ENCODE measurements at places on chromosomes 12 and 14.

GRCh38 chr14:68482018-68482417, 310.8 kb downstream of the ZFP36L1 start:
- no peak for DNase-seq

DNA sequence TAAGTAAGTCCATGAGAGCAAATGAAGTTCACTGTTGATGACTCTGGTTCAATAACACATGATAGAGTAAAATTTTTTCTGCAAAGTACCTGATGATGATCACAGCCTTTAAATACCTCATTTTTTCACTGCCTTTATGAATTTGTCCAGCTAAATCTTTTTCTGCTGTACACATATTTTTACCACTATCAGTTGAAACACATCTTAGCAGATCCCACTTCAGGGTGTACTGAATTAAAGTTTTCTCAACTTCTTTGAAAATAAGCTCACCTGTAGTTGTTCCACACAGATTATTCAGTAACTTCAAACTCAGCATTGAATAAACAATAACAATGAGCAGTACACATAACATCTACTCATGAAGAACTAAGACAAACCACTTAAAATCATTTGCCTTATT, 385.9 kb downstream of the NELL2 start:
- DNase-seq = no peak

DNA sequence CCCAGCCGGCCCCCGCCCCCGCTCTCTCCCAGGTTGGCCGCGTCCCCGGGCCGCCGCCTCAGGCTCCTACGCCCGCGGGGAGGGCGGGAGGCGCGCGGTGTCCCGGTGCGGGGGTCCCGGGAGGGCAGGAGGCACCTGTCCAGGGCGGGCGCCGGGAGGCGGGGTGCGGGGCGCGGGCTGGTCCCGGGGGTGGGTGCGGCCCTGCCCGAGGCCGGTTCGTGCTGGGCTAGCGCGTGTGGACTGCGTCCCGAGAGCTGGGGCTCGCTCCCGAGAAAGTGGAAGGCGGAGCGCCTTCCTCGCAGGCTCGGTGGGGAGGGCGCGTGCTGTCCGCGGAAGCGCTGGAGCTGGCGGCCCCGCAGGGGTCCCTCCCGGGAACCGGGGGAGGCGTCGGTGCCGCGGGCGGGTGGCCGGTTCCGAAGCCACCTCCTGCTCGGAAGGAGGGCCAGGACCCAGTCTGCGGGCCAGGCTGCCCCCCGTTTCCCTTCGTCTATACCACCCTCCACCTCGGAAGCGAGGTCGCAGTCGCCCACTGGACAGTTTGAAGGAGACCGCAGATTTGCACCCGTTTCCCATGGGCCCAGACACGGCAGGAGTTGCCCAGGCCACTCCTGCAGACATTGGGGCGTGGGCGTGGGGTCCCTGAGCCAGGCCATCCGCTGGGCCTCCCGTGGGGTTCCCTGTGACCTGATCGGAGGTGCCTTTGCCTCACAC, 636 bp downstream of the ZFYVE21 start:
- DNase-seq = no peak

GRCh38 chr14:104554608-104555429, 24.7 kb upstream of the C14orf180 start:
- DNase-seq = no peak

DNA sequence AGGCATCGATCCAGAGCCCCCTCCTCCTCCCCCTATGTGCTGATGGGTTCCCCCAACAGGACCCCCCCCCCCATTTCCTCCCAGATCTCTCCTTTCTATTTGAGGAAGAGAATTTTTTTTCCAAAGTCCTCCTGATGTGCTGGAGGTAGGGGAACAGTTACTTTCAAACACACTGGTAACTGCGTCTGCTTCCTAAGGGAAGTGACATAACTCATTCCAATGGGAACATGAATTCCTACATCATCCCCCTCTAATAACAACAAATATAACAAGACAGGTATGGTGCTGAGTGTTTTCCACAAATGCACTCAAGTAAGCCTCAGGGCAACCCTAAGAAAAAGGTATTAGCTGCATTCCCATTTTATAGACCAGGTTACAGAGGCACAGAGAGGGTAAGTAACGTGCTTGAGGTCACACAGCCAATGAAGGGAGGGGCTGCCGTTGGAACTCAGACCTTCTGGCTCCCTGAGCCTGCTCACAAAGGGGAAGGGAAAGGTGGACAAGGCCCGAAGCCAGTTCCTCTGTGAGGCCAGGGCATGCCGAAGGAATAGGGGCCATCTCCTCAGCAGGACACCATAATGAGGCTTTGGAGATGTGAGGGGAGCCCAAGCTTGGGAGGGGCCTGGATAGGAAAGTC, 121.1 kb upstream of the NCOR2 start:
- no peak for DNase-seq

DNA sequence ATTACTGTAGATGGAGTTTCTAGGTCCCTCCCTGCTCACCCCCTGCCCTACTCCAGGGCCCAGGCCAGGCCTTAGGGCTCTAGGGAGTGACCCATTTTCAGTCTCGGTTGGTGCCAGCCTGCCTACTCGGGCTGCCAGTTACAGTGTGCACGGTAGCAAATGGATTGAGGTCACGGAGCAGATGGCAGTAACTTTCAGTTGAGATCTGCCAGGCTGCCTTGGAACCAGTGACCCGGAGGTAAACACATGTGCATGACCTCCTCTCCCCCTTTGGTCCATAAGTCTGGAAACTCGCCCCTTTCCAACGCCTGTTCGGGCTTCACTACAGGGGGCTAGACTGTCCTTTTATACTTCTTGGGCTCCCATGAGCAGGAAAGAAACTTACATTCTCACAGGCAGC, 139.7 kb upstream of the TBX3 start:
- DNase-seq = no peak

DNA sequence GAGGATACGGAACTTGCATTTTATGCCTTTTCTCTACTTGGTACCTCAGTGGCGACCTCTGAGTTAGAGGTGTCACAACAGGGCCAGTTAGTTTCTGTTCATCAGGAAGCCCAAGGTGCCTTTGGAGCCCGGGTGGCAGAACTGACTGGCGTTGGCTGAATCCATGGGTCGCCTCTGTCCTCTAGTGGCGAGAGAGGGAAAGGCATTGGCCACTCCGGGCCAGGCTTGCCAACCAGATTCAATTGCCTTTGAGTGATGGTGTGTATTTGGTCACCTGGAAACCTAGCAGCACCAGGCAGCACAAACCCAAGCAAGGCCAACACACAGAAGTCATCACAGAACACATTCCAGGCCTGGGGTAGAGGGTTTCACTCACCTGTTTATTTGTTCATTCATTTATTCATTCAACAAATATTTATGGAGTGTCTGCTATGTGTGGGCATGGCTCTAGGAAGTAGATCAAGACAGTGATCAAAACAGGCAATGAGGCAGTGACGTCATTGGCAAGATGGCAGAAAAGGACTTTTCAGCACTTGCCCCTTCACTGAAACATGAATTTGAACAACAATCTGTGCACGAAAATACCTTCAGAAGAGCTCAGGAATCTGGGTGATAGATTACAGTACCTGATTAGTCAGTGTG, 40.5 kb upstream of the KCNA5 start:
- DNase-seq = peak; percentile 44

DNA sequence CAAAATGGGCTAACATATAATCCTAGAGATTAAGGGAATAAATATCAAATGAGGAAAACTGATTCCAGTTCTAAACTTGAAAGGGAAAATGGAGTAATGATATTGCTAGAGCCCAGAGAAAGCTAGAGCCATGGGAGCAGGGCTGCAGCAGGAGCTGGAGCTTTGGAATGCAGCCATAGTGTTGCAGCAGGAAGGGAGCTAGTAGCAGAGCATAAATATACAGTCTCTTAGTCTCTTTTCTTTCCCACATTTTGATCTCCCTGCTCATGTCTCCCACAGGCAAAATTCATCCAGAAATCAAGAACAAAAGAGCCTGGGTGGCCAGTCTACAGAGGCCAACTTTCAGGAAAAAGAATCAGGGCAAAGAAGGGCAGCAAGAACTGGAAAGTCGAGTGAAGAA, 253.7 kb downstream of the ATXN7L3B start:
- DNase-seq = no peak

DNA sequence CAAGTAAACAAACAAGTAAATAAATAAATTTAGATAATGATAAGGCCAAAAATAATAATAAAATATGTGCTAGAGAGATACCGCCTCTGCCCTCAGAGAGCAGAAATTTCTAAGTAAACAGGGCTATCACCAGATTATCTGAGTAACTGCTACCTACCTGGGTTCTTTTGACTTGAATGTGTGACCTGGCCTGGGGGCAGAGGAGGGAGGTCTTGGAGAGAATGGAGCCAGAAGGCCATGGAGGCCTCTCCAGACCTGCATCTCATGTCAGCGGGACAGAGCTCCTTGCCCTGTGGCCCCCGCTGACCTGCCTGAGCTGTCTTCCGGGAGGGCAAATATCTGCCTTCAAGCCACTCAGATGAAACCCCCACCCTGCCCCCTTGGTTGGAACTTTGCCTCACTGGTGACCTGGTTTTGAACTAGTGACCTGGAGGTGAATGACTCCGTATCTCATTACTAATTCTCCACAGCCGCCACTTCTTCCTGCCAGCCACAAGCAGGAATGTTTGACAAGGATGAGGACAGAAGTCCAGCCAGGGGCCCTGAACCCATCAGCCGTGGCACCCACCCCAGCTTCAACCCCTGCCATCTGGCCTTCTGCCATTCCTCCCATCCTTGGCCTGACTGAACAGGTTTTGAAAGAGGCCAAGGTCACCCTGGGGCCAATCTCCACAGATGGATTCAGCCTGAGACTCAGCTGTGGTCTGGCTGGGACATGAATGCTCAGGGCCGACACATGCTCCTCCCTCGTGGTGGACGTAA, 86.8 kb upstream of the PARP11 start:
- no peak for DNase-seq

- no peak for DNase-seq
Observed at GRCh38 chr12:11822081-11822834, 172.8 kb downstream of the ETV6 start.

- no peak for DNase-seq
Observed at GRCh38 chr12:109497675-109498074, 20.2 kb downstream of the UBE3B start.

DNA sequence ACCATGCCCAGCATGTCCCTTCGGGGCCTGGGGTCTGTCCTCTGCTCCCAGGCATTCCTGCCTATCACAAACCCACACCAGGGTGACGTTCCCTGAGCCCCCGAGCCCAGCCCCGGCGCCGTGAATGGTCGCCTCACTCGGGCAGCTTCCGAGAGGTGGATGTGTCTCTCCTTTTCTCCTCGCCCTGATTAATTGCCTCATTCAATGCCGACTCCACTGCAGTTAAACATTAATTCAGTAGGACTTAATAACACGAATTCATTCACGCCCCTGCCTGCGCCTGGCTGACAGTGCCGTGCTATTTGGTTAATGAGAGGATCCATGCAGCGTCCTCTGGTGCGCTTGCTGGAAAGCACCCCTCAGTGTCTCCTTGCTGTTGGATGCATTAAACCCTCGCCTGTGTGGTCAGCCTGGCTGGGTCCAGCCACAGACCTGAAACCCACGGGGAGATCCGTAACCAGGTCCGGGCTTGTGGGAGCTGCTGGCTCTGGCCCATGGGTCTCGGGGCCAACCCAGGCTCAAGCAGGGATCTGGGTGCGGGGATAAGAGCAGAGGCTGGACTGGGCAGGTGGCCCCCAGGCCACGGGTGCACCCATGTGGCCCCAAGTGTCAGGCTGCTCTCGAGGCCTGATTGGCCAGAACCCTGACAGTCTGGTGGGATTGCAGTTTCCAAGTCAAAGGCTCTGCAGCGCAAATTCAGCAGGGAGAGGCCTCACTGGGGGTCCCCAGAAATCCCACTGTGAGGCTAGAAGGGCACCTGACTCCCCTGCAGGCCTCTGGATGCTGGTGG, 55.4 kb downstream of the FBRSL1 start:
- no peak for DNase-seq

DNA sequence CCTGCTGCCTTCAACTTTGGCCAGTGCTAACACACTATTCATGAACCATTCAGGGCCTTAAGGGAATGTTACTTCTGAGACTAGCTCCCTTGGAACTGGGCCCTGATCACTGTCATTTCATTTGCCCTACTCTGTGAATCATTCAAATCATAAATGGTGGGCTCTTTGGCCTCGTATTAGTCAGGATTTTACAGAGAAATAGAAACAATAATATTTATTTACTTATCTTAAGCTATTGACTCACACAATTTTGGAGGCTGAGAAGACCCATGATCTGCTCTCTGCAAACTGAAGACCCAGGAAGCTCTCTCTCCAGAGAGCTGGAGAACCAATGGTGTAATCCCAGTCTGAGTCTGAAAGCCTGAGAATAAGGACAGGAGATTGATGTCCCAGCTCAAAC, 398.5 kb downstream of the LRIG3 start:
- no peak for DNase-seq

DNA sequence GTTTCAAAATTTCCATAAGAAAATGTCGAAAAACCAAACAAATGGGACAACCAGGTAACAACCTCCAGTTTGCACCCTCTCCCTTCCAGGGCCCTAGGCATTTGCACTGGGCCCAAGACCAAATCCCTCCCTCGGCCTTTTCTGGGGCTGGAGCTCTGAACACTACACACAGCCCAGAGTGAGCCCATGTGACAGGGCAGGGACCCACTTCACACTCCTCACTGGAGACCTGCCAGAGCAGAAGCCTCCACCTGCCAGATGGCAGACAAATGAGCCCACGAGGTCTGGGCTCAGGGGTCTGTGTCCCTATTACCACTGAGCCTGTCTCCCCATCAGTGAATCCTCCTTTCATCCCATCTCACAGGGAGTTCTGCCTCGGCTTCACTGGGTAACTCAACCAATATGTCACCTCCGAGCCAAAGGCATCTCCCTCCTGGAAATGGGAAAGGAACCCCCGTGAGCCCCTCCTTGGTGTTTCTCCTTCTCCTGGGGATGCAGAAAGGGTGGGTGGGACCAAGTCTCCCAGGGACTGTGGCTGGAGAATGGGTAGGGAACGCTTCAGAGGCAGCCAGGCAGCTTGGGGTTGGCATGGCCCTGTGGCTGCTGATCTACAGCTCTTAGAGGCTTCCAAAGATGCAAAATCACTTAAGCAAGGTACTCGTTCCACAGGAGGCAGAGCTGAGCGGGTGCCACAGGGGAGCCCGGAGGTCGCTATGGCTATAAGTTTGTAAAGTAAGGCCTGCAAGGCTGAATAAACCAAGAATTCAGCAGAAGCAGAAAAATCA, 10.6 kb downstream of the VWF start:
- no peak for DNase-seq

DNA sequence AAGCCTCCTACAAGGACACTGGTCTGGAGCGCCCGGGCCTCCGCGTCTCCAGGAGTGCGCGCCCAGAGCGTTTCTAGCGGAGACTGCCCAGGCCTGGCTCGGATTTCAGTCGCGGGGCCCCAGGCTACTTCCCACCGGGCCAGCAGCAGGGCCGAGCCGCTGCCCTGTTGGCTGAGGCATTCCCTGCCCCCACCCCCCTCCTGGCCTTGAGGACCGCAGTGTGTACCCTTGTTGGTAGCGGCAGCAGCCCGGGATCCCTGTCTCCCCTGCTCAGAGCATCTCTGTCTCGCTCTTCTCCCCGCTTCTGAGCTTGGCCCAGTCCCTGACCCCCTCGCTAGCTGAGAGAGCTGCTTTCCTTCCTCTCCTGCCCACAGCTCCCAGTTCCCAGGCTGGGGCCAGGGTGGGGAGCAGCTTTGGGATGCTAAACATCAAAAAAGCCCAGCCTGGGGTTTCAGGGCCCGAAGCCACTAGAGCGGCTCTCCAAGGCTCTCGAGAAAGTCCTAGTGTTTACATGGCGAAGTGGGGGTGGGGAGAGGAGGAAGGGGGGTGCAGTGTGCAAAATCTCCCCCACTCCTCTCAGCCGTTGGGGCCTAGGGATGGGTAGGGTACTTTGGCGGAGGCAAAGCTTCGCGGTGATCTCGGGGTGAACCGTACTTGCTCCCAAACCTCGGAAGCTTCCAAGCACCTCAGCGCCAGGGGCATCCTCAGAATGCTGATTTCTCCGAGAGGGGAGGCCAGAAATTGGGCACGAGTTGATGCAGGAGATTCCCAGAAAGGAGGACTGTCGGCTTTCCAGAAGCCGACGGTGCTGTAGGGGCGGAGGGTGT, 6.4 kb downstream of the NKX2-1 start:
- DNase-seq = no peak

Measured in SK-N-DZ (cell line).